ENCODE measurements at places on chromosomes 2 and 18. TPM values are rescaled to one million over a fixed set of nuclear protein-coding genes. Genes with fewer than 3 reads are reported as not detected.
A peak's percentile ranks its signal among the peaks of the same experiment; 100 is the strongest.

DNA sequence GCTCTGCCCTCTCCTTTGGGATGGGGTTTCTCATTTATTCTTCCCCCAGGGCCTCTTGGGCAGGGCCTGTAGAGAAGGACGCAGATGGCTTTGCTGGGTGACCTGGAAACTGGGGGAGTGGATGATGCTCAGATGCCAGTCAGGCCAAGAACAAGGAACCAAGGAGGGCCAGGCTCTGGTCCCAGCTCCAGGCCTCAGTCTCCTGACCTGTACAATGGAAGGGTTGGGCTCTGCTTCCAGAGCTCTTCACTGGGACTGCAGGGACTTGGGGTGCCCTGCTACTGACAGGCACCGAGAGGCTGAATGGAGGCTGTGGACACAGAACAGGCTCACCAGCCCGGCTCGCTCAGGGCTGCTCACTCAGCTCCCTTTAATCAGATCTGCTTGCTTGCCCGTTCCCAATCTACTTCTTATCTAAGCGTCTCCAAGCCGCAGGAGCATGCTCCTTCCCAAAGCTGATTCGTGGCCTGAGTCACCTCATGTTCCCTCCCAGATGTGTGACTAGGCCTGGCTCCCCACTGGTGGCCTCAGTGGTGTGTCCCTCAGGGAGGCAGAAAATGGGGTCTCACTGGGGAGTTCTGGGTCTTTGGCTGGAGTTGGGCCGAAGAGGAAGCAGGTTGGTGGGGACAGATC lies 82.6 kb upstream of the ODC1 start:
- DNase-seq = no peak

DNA sequence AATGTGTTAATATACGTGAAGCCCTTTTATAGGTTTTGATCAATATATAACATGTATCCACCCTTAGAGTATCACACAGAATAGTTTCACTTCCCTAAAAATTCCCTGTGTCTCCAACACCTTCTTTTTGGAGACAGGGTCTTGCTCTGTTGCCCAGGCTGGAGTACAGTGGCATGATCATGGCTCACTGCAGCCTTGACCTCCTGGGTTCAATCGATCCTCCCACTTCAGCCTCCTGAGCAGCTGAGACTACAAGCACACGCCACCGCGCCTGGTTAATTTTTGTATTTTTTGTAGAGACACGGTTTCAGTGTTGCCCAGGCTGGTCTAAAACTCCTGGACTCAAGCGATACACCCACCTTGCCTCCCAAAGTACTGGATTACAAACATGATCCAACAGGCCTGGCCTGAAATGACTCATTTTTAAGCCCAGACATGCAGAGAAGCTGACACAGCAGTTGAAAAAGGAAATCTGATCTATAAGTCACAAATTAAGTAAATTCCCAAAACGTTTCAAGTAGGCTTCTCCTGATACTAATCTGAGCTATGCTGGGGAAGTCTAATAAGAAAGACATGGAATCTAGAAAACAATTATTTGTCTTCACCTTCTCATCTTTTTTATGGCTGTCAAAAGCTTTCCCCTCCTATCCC lies 2.9 kb downstream of the DUSP11 start:
- peak; percentile 70 for DNase-seq

GRCh38 chr2:146939991-146940685 lies 904.7 kb upstream of the ACVR2A start:
- DNase-seq = no peak

- DNase-seq = no peak
These were observed 28.5 kb upstream of the FAHD2A start for GRCh38 chr2:95374029-95374428.

DNA sequence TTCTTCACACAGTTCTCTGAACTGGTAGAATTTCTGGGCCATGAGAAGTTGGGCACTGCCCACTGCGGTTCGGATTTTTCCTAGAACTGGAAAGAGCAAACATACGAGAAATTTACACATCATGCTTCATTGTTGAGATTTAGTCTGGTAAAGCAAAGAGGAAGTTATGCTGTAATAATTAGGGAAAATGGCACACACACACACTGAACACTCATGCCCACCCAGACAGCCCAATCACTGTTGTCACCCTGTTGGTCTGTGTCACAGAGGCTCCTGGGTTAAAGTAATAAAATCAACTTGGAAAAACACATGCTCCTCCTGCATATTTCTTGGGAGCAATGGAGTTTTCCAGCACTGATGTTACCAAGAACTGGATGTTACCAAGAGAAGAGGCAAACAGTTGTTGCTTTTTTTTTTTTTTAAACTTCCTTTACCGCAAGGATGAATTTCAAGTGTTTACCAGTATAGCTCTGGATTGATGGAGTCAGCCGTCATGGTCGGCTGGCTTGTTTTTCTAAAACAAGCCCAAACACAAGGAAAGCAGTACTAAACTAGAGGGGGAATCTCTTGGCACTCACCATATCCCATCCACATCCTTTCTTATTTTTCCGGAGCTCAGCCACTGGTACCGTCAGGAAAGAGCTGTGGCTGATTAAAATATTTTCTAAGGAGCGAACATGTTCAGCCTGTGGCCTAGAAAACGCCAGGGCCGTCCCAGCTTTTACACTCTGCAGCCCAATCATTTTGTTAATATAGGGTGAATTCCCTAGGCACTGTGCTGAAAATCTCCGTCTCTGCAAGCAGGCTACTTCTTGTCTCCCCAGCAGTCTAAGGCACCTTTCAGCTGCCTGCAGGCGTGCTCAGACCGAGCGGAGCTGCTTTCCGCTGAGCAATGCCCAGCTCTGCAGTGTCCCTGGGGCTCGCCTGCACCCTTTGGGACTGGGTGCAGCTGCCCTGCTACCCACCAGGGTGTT lies 58.9 kb downstream of the TGIF1 start:
- no peak for DNase-seq

GRCh38 chr2:53220969-53221368 lies 546.6 kb upstream of the CHAC2 start:
- no peak for DNase-seq

GRCh38 chr2:71505086-71505769 lies 51.9 kb downstream of the DYSF start:
- no peak for DNase-seq

DNA sequence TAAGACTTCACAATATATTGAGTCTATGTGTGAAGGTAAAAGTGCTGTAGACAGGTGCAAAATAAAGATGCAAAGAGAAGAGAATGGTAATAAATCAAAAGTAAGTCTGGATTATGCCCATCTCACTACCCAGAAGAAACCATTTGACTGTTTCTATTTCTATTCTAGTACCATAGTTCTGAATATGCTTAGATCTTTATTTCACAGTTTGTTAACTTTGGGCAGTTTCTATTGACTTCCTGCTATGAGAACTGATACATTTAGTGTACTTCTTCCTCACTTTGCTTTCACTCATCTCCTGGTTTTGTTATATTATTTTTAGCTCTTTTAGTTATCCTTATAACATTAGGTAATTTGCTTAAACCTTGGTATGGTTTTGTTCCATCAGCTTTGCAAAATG lies 94.9 kb downstream of the HS1BP3 start:
- DNase-seq = no peak

DNA sequence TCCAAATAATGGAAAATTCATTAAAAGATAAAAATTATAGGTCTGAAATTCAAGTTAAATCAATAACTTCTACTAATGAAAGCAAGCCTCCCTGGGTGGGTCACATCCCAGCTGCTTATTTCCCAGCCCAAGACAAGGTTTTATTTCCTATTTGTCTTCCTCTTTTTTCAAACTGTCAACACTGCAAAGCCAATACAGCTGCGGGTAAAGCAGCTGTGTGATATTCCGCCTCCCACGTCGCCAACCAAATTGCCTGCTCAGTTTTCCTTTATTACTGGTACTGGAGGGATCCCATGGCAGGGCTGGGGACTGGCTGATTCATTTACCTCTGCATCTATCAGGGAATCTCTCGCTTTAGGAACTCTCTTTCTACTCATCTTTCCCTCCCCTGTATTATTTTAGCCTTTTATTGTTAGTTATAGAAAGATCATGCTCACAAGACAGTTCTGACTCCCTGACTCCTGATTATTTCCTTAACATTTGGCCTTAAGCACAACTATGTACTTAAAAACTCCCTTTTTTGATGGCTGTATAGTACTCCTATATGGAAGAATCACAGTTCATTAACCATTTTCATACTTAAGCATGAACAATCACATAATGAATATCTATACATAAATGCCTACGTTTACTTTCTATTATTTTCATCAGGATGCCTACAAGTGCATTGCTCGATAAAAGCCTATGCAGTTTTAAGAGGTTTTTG lies 253.1 kb downstream of the CDCA7 start:
- DNase-seq = no peak

DNA sequence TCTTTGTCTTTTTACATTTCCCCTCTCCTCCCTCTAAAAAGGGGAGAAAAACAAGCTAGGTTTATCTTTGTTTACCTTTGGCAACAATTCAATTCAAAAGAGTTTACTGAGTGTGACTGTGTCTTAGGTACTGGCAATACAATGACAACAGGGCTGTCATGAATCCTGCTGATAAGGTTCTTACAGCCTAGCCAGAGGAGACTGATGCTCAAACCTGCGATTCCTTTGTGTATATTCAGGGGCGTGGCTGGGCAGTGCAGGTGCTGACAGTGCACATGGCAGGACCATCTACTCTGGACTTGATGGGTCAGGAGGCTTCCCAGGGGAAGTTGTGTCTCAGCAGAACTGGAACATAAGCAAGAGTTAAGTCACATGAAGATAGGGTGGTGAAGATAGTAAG lies 23.2 kb upstream of the TTN start:
- DNase-seq = no peak

DNA sequence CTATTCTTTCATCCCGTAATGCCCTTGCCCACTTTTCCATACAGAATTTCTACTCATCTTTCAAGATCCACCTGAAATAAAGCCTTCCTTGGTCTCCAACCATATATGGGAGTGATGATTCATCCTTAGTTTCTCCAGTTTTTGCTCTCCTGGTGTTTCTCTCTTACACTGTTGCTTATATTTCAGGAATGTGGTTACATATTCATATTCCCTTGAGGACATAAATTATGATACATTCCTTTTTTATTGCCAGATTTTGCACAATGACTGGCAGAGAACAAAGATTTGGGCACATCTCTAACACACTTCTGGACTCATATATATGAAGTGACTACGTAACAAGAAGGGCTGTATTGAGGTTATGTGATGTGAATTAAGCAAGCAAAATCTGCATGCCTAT lies 1573.4 kb upstream of the NXPH2 start:
- DNase-seq = no peak

GRCh38 chr18:35076135-35076924 lies 35.1 kb downstream of the MAPRE2 start:
- peak; percentile 84 for DNase-seq

STARD6 gene
- 0.28 TPM for total RNA-seq

DNA sequence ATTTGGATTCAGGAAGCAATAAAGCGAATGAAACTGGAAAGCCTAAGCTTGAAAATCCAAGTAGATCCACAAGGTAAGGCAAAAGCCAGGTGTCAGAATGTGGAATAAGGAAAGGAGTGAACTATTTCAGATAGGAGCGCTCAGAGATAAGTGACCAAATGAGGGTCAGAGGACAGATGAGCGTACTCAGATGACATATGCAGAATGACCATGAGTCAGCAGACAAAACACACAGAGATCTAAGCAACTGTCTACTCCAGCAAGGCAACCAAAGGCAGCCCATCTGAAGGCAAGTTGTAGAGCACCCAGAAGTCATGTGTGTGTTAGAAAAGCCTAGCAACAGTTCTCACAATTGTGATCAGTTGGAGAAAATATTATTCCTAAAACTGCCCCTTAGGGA lies 548.4 kb upstream of the FSHR start:
- DNase-seq = no peak

DNA sequence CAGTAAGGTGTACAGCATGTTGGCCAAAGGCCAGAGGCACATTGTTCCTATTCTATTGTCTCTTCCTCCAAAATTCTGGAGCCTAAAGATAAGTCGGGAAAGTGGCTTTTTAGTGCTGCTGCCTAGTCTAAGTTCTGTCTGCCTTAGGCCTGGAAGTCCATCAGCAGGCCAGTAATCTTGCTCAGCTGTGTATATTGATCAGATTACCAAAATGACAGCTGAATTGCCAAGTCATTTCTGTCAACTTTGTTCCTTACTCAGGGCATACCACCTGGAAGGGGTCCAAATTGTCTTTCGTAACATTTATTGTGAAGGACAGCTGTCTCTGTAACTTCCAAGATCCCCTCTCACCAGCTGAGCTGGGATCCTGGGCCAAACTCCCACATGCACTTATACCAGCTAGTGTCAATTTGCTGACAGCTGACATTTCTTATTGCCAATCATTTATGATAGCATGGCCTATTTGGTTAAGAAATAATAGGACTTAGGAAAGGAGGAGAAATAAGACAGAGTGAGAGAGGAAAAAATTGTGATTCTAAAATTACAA lies 116.8 kb upstream of the FSHR start:
- DNase-seq = no peak

DNA sequence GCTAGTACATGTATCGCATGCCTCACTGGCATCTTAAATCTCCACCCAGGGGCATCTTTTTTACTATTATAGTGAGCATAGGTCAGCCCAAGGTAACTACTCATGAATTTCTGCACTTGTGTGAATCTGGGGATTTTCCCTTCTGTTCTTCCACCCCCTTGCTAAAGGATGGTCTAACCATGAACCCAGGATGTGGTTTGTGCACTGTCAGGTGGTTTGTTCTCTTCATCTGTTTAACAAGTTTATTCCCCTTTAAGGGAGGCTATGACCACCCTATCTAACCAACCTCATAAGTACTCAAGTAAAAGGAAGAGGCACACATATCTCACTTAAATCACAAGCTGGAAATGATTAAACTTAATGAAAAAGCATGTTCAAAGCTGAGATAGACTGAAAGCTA lies 243.0 kb downstream of the RPRM start:
- DNase-seq = no peak

- DNase-seq = no peak
These were observed 80.7 kb downstream of the ARHGAP28 start for GRCh38 chr18:6810191-6810590.

- no peak for DNase-seq
These were observed 285.3 kb downstream of the RAD51AP2 start for GRCh38 chr2:17232776-17233556.

VIL1 gene
- total RNA-seq = not detected

DNA sequence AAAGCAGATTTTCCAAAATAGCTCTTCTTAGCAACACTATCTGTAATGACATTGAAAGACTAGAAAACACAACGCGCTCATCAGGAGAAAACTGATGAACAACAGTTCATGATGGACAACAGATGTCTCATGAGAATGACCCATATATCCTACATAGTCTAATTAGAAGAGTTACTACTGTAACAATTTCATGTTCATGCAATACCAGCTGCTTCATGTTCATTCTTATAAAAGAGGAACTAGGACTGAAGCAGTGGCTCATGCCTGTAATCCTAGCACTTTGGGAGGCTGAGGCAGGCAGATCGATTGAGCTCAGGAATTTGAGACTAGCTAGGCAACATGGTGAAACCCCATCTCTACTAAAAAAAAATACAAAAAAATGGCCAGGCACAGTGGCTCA lies 22.7 kb downstream of the TRAPPC8 start:
- DNase-seq = no peak

- DNase-seq = no peak
These were observed 36.4 kb downstream of the REEP1 start for GRCh38 chr2:86301009-86301408.

All from IMR-90 (cell line).